A549 treated with DMSO at 1 μM for 4 hours (cell line): ENCODE measurements at places on chromosomes 1 and 21. TPM values are rescaled to one million over a fixed set of nuclear protein-coding genes. Genes with fewer than 3 reads are reported as not detected.

TCEA3 gene
- 0.33 to 0.69 TPM (median 0.44 TPM) in 4 of 5 replicates, not detected in the other for total RNA-seq

USH2A gene
- not detected in 5 replicates for total RNA-seq

SDE2 gene
- total RNA-seq = 7.9 to 11.0 TPM (median 9.9 TPM) in 5 replicates

LYST gene
- total RNA-seq = 4.6 to 6.5 TPM (median 5.7 TPM) in 5 replicates

CFH gene
- total RNA-seq = 3.6 to 5.5 TPM (median 4.4 TPM) in 5 replicates

SPRR2B gene
- total RNA-seq = not detected in 5 replicates

PTCH2 gene
- 0.08 to 0.28 TPM (median 0.23 TPM) in 5 replicates for total RNA-seq

BRINP2 gene
- total RNA-seq = 0.06 to 0.20 TPM (median 0.09 TPM) in 5 replicates

FCRL5 gene
- not detected in 5 replicates for total RNA-seq

CSRP1 gene
- 453 to 628 TPM (median 468 TPM) in 5 replicates for total RNA-seq

AVPR1B gene
- total RNA-seq = not detected in 5 replicates

SH2D1B gene
- 0.03 to 0.15 TPM (median 0.11 TPM) in 5 replicates for total RNA-seq

EPHB2 gene
- 47.0 to 65.1 TPM (median 55.2 TPM) in 5 replicates for total RNA-seq

EXO1 gene
- 23.9 to 35.9 TPM (median 31.0 TPM) in 5 replicates for total RNA-seq

CD2 gene
- not detected in 5 replicates for total RNA-seq

SZRD1 gene
- 85.5 to 98.3 TPM (median 94.2 TPM) in 5 replicates for total RNA-seq

PTPRC gene
- total RNA-seq = not detected in 5 replicates

ADGRL4 gene
- total RNA-seq = not detected in 5 replicates

RHCE gene
- 0.09 to 0.19 TPM (median 0.13 TPM) in 3 of 5 replicates, not detected in the others for total RNA-seq

MCOLN3 gene
- total RNA-seq = 3.4 to 4.5 TPM (median 4.0 TPM) in 5 replicates

CYP4A22 gene
- not detected in 5 replicates for total RNA-seq

SLFNL1 gene
- 0.03 to 0.07 TPM (median 0.06 TPM) in 3 of 5 replicates, not detected in the others for total RNA-seq

PLA2G5 gene
- not detected in 5 replicates for total RNA-seq
